Right cardiac atrium (tissue), 5 donors: ENCODE measurements at places on chromosomes 13 and 19. TPM values are rescaled to one million over a fixed set of nuclear protein-coding genes. Genes with fewer than 3 reads are reported as not detected.

SPACA4 gene
- polyA plus RNA-seq, result not detected

GPR12 gene
- not detected for polyA plus RNA-seq

NFILZ gene
- not detected for polyA plus RNA-seq

- DNase-seq, result no peak
These were observed 16.6 kb upstream of the ATP12A start for GRCh38 chr13:24663586-24663985.
